Left colon (tissue), 2 donors: ENCODE measurements at places on chromosomes 2 and 18. TPM values are rescaled to one million over a fixed set of nuclear protein-coding genes. Genes with fewer than 3 reads are reported as not detected.

RMC1 gene
- 28.5 TPM for total RNA-seq

DNA sequence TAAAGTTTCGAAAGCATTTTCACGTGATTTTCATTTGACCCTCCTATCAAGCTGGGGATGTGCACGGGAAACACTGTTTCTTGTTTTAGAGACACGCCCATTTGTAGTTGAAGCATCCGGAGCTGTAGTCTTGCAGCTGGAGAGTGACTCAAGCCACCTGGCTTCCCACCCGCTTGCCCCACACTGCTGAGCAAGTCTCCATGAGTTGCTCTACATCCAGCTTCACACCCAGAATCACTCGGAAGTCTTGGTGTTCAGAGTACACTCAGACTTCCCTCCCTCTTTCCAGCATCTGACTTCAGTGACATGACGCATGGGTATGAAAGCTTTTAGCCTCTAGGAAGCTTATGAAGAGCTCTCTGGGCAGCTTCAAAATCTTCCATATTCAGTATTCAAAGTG, 262.4 kb downstream of the NBAS start:
- no peak for DNase-seq

CRYBA2 gene
- 4.1 TPM for total RNA-seq

GAREM1 gene
- 21.9 TPM for total RNA-seq

DNA sequence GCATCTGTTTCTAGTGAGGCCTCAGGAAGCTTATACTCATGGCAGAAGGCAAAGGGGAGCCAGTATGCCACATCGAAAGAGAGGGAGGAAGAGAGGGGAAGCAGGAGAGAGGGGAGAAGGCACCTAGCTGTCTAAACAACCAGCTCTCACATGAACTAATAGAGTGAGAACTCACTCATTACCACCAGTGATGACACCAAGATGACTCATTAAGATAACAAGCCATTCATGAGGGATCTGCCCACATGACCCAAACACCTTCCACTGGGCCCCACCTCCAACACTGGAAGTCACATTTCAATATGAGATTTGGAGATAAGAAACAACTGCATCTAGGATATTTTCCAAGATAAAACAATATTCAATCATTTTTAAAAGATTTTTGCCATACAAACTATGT, 753.9 kb upstream of the ZEB2 start:
- no peak for DNase-seq

- DNase-seq: no peak
Observed at GRCh38 chr2:222271854-222272253, 26.9 kb downstream of the PAX3 start.

GRCh38 chr2:10400568-10400977, 47.6 kb downstream of the ODC1 start:
- DNase-seq: no peak

PPM1G gene
- 50.9 TPM for total RNA-seq

CPO gene
- not detected for total RNA-seq

DHRS9 gene
- 206 TPM for total RNA-seq

MAPK4 gene
- total RNA-seq: 0.12 TPM

SIX2 gene
- not detected for total RNA-seq

POU3F3 gene
- total RNA-seq: 0.34 TPM

CHAC2 gene
- 3.7 TPM for total RNA-seq

TMEFF2 gene
- total RNA-seq: 0.09 TPM

GRCh38 chr2:148967578-148967977, 70.9 kb upstream of the LYPD6B start:
- no peak for DNase-seq

DNA sequence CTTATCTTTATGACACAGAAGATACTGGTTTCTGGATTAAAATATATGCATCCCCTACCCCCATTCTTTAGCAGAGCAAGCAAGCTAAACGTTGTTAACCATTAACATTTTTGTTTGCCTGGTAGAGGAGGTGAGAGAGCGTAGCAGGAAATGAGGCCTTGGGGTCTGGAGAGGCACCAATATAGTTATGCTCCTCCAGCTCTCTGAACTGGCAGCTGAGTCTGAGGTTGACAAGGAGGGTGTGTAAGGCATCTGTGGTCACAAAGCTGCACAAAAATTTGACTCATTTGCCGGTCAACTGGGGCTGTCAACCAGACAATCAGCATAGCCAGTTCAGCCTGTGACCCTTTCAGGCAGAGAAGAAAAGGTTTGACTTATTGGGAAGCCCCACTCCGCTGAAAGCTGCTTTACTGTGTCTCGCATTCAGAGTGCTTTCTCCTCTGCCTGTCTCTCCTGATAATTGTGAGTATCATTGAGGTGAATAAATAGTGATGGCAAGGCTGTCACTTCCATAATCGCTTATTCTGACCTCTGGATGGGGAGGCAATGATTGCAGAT, 647.5 kb upstream of the SETBP1 start:
- no peak for DNase-seq

DPP10 gene
- 6.1 TPM for total RNA-seq

MC4R gene
- total RNA-seq: not detected

DNA sequence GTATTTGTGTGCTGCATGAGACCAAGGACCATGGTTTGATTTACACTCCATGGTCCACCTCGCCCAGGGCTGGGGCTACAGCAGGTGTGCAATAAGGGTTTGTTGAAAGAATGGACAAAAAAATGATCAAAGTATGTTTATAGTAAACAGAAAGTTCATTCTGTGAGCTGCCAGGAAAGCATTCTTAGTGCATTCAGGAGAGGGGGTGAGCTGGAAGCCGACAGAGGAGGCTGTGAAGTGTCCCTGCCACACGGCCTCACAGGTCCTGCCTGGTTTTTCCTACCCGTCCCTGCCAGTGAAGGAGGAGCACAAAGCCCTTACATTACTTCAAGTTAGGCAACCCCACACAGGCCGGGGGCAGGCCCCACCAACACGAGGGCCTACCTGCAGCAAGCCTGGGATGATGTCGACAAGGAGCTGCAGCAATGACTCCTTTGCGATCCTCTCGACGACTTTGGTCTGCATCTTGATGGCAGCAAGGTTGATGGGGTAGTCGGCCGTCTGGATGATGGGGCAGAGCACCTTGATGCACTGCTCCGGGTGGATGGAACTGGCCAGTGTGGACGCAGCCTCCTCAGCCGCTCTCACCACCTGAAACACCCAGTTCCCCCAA, 63.2 kb upstream of the TFCP2L1 start:
- DNase-seq: no peak

GRCh38 chr2:114742245-114742644, 299.8 kb downstream of the DPP10 start:
- DNase-seq: no peak

- DNase-seq: no peak
Observed at GRCh38 chr2:237860273-237860935, 981 bp downstream of the RAMP1 start.

DNA sequence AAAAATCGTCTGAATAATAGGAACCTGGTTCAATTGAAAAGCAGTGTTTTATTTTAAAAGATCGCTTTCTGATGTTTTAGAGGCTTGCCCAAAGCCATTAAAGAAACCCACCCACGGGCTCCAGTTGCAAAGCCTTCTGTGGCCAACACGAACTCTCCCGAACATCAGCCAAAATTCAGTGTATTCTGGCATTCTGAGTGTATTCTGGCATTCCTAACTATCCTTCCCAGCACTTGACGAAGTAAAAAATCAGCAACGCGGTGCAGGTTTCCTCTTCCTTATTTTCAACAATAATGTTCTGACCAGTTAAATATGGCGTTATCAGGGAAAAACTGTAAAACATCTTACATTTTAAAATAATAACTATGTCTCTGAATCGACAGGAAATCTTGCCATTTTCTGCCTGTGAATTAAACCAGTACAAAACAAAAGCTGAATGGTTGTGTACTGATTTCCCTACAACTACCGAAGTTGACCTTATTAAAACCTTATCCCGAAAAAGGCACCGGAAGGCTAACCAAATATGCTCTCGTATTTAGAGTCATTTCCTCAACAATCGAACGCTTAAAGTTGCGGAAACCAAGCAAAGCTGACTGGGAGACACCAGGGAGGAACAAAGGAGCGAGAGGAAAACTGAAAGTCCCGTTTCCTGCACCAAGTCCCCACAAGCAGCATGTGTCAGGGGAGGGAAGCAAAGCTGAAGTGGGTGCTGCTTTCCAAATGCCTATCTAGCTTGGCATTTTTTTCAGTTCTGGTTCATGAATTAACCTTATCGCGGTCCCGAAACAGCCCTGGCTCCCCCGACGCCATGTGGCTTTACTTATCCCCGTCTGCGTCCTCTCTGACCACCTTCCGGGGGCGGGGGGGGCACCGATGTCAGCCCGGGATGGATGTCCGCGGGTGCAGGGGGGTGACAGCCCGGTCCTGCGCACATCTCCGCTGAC, 44.3 kb downstream of the ZNF516 start:
- peak; percentile 57 for DNase-seq

DNA sequence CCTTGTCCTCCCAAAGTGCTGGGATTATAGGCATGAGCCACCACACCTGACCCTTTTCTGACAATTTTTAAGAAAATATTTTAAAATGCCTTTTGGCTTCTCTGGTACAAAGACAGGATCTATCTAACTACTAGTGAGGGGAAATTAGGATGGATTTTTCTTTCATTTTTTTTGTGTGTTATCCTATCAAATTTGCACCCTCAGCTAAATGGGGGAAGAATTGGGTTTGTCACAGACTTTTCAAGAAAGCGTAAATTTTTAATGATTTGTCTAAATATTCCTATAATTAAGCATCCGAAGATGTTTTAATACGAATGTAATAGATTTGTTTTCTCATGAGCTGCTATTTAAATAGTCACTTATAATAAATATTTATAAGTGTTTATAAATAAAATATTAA, 340.0 kb upstream of the ETAA1 start:
- DNase-seq: no peak

DNA sequence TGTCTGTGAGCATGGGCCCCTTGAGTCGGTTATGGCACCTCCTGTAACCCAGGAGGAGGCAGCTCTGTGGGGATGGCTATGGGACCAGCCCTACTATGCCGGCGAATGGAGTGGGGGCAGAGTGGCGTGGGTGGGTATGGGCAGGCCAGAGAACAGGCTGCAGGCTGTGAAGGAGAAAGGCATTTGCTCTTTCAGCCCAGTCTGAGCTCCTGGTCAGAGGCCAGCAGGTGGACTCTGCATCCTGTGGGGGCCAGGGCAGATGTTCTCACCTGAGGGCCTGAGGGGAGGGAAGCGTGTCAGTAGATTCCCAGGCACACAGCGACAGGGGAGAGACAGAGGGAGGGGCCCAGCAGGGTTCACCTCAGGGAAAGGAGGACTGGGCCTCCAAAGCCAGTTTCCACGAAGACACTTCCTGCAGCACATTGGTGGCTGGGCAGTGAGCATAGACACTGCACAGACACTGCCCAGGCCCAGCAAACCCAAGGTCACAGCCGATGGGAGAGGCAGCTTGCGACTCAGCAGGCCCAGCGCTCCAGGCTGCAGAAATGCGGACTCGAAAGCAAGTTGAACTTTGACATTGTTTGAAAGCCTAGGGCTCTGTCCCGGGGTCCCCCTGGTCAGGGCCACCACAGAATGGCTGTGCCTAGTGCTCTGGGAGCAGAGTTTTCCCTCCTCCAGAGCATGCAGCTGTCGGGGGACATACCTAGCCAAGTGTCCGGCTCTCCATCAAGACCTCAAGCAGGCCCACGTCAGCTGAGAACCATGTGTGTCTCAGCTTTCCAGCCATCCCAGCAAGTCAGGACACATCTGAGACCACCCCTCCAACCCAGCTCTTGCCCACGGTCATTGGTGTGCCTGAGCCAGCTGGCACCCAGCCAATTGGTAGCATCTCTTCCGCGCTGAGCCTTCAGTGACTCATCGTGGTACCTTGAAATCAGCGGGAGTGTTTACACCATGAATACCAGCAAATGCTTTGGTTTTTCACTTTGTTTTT, 53.8 kb downstream of the TGOLN2 start:
- no peak for DNase-seq

GREB1 gene
- total RNA-seq: 2.0 TPM
